Right lung (tissue), 10 donors: ENCODE measurements at places on chromosomes 12 and 14.

- DNase-seq, result no peak
Observed at GRCh38 chr12:690466-690865, 27.2 kb upstream of the NINJ2 start.

DNA sequence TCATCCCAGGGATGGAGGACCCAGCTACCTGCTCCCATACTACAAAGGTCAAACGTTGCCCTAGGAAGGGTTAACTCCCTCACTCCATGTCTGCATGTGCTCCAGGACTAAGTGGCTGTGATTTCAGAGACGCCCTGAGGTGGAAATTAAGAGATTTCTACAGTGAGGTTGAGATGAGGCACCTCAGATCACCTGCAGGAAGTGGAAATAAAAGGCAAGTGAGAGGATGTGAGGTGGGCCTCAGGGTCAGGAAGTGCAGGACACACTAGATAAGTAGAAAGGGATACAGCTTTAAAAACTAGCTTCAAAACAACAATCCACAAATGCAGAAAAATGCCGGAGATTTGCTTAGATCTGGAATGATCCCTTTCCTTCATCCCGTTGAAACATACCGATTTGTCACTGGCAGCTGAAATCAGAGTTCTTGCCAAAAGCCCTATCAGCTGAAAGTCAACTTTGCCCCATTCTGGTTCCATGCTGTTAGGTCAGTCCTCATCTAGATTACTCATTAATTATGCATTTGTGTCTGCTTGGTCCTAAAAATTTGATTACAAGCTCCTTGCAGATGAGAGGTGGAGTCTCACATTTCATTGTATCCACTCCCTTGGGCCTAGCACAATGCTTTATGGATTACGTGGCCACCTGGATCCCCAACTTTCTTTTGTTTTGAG, 6.6 kb downstream of the PLBD1 start:
- no peak for DNase-seq

DNA sequence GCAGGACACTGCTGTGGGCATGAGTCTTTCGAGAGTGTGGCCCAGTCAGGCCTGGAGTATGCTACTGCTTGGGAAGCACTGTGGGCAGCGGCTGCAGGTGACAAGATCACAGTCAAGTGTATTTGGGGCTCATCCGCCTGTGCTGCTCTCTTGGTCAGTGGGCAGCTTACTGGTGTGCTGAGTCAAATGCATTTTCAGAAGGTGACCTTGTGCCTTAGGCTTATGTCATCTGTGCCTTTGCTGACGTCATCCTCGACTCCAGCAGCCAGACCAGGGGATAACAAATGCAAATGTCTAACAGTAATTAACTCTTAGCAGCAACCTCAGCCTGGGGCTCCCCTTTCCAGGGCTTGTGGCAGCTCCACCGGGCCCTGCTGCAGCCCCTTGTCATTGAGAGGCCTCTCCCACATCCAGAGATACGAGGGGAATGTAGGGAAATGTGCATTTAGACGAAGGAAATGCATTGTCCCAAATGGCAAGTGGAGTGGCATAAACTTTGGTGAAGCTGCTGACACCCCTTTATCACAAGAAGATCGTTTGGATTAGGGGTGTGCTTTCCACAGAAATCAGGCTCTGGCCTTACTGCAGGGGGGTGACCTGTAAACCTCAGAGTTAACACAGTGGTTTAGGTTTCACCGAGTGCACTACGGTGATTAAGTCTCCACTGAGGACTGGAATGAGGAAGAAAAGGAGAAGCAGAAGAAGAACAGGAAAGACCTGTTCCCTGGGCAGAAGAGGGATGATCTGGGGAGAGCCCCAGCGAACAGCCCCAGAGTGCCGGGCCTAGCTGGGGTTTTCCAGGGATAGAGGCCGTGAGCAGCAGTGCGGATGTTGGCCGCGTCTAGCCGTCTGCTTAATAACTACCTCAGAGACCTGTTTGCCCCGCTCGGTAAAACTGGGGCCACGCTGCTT, 39.7 kb downstream of the PSMA6 start:
- no peak for DNase-seq

DNA sequence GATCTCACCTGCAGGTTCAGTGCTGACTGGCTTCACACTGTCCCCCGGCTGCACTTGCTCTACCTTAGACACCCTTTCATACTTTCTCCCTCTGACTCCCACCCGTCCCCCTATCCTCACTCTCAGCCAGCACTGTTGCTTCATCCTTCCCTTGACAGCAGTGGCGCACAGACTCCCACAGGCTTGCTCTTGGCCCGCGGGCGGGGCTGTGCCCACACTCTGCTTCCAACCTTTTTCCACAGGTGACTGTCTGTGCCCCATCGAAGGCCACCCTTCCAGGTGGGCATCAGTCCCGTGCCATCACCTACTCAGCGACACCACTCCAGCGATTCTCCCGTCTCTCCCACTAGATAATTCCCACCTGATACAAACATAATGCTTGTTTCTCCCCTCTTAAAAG, 1.0 kb upstream of the RPS6KL1 start:
- DNase-seq, result no peak

GRCh38 chr12:3420693-3421092, 70.3 kb upstream of the PRMT8 start:
- no peak for DNase-seq

GRCh38 chr14:90042496-90043252, 19.1 kb upstream of the KCNK13 start:
- DNase-seq, result no peak

- DNase-seq, result no peak
Observed at GRCh38 chr12:2682296-2683251, 112.2 kb upstream of the FKBP4 start.

- no peak for DNase-seq
Observed at GRCh38 chr14:35401422-35402265, 2.9 kb downstream of the NFKBIA start.

GRCh38 chr12:52296572-52297215, 5.4 kb upstream of the KRT81 start:
- DNase-seq, result no peak

GRCh38 chr12:122643207-122643805, 59.9 kb downstream of the HCAR2 start:
- DNase-seq, result no peak
